Left ventricle myocardium inferior (tissue), 1 donor: ENCODE measurements at places on chromosomes 2 and 18. TPM values are rescaled to one million over a fixed set of nuclear protein-coding genes. Genes with fewer than 3 reads are reported as not detected.

GRCh38 chr2:64120928-64121327 is 23.3 kb downstream of the PELI1 start:
- DNase-seq = no peak

Gene FOXD4L1
- 0.11 TPM for total RNA-seq

GRCh38 chr18:785242-785641 is 26.8 kb downstream of the YES1 start:
- DNase-seq = no peak

- DNase-seq = no peak
Measured at GRCh38 chr18:79672490-79673276, 6.9 kb upstream of the CTDP1 start.

GRCh38 chr2:7182525-7182924 is 265.3 kb downstream of the RNF144A start:
- no peak for DNase-seq

Gene CFAP65
- not detected for total RNA-seq

Gene SGPP2
- 2.3 TPM for total RNA-seq

Gene LRRC30
- total RNA-seq = not detected

DNA sequence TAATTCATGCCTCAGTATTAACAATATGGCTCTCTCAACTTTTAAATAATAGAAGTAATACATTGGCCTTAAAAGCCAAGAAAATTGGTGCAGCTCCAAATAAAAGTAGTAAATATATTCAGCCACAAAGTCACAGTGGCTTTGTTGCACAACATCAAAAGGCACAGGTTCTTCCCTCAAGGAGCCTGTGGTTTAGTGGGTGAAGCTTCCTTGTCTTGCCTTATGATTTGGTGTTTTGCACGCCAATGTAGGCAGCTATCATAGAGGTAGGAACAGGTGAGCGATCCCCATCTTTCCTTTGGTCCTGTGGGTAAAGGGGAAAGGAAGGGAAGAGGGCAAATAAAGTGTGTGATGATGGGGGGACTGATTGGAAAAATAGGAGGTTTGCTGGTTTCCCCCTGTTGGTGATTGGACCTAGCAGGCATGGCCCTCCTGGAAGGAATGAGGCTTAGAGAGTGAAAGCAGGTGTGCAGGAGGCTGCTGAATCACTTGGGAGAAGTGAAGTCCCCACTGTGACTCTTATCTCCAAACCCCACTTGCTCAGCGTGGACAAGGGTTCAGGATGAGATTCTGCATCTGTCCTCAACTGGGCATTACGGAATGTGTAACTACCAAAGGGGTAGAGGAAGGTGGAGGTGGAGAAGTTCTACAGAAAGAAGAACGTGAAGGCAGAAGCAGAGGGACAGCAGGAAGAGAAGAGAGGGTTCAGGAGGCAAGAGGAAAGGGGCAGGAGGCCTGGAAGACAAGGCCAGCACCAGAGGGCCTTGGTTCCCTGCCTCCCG is 20.1 kb upstream of the TNP1 start:
- no peak for DNase-seq

Gene OLA1
- total RNA-seq = 65.7 TPM

Gene AAK1
- 133 TPM for total RNA-seq

GRCh38 chr2:178859730-178860129 is 52.5 kb upstream of the TTN start:
- DNase-seq = no peak

Gene ACKR3
- total RNA-seq = 39.3 TPM

- DNase-seq = peak; percentile 59
Measured at GRCh38 chr2:173021939-173022371, 53.7 kb upstream of the MAP3K20 start.

Gene ARHGEF4
- total RNA-seq = 5.3 TPM

Gene ANKRD23
- total RNA-seq = 14.4 TPM

DNA sequence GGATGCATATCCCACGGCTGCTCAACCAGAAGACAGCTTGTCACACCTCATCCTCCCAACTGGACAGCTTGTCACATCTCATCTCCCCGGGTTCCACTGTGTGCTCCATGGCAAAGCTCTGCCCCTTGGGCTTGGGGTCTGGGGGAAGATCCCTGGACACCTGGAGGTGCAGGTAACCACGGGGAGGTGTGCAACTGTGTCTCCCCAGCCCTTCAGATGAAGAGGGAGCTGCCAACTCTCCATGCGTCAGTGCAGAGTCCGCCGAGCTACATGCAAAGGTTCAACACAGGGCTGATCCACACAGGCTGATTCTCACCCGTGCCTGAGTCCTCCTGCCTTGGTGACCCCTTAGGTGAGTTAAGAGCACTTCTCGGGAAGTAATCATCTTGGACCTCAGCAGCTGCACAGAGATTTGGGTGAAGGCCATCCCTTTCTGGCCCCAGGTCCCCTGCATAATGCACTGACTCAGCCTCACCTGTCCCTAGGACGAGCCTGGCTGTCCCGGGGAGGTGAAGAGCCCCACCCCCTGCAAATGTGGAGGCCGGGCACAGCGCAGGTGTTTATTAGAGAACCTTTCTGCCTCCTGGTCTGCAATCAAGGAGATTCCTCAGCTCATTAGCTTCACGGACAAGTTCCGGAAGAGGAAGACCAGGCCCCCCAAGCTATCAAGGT is 157.9 kb downstream of the PXDN start:
- no peak for DNase-seq

GRCh38 chr2:96108541-96109360 is 7.6 kb downstream of the ADRA2B start:
- peak; percentile 64 for DNase-seq

Gene BCL2
- total RNA-seq = 7.3 TPM

DNA sequence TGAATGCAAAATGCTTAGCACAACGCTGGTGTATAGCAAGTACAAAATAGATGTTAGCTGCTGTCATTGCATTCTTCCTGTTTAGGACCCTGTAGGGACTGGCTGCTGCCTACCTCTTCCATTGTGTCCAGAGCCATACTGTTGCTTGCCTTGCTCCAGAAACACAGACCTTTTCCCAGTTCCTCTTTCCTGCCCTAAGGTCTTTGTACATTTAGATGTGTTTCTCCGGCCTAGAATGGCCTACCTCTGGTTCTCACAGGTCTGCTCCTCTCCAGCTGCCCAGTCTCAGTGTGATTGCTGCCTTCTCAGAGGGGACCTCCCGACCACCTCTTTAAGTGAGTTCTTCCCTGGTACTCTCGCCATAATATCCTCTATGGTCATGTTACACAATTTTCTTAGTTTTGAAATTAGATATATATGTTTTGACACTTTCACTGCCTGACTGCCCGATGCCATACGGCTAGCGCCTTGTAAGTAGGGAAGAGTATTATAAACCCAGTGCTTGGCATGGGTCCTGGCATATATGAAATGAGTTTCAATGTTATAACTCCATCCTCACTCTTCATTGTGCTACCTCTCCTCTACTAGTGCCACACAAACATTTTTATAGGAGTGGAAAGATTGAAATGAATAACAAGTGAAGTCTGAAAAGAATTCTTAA is 48.3 kb downstream of the RFTN2 start:
- no peak for DNase-seq

- no peak for DNase-seq
Measured at GRCh38 chr18:73189718-73190117, 321.9 kb upstream of the NETO1 start.
